ENCODE measurements at places on chromosomes 11 and 22.

GRCh38 chr11:99333621-99334020 lies 312.9 kb downstream of the CNTN5 start:
- no peak for DNase-seq

DNA sequence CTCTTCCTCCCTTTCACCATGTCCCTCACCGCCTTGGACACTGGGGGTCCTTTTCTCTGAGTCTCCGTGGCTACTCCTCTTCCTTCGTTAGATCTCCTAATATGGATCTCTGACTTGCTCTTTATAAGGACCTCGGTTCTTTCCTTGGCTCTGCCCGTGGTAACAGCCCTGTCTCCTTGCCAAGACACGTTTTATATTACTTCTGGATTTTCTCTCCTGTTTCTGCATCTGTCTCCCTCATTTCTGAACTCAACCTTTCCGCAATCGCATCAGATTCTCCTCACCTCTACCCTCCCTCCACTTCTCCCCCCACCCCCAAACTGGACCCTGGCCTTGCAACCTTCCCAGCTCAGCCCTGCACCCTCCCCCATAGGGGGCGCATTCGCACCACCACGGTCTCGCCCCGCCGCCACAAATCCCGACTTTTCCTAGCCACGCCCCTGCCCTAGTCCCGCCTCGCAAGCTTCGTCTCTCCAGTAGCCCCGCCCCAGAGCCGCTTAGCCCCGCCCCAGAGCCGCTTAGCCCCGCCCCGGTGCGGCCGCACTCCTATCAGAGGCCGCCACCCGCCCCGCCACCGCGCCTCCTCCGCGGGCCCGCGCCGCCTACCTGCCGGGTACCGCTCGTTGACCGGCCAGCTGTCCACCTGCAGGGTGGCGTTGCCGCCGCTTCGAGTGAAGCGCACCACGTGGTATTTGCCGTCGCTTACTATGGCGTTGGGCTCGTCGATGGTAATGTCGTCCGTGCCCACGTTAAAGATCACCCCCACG lies 39.0 kb downstream of the SLC22A12 start:
- no peak for DNase-seq

DNA sequence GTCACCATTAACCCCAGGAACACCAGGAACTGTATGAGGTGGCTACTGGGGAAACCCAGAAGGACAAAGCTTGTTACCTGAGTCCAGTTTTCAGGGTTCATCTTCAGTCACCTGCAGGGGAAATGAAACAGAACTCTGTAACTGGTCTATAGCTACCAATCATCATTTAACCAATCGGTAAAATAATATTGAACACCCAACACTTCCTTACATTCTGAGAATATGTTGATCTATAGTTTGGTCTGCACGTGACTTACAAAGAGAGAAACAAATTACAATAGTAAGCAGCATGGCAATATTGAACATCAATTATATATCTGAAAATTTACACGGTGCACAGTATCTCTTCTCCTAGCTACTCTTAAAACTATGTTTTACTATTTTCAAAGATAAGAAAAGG lies at the start of gene OR6T1:
Gene OR6T1 (minus strand): TSS at position 101 of the 400 bp plus-strand sequence. CDS start 0 bp downstream, at position 101.
- DNase-seq = no peak

GRCh38 chr22:48431536-48432315 lies 1395.9 kb downstream of the BRD1 start:
- DNase-seq = no peak

- DNase-seq = no peak
These were observed 7.6 kb upstream of the CHKA start for GRCh38 chr11:68128682-68129327.

GRCh38 chr22:31292236-31292989 lies at the start of gene PIK3IP1:
TSS of gene PIK3IP1 (minus strand) at chr22:31292488. CDS start at chr22:31292344, 144 bp downstream.
- peak; percentile 84 for DNase-seq

Data from activated CD4-positive, alpha-beta T cell treated with anti-CD3 and anti-CD28 coated beads for 4 hours (primary cell).